Amniotic epithelial cell (primary cell): ENCODE measurements at places on chromosomes 6 and 20.

- DNase-seq = no peak
These were observed 22.4 kb upstream of the CALHM6 start for GRCh38 chr6:116438590-116439448.

- DNase-seq = no peak
These were observed 120.2 kb downstream of the QRSL1 start for GRCh38 chr6:106749609-106750008.

GRCh38 chr6:131811500-131811899 is 3.7 kb downstream of the ENPP1 start:
- DNase-seq = no peak

GRCh38 chr6:122268394-122268793 is 131.1 kb upstream of the HSF2 start:
- DNase-seq = no peak

- no peak for DNase-seq
These were observed 1.3 kb upstream of the PGC start for GRCh38 chr6:41748542-41748941.

- DNase-seq = no peak
These were observed 66.0 kb upstream of the SYNDIG1 start for GRCh38 chr20:24403406-24403805.

DNA sequence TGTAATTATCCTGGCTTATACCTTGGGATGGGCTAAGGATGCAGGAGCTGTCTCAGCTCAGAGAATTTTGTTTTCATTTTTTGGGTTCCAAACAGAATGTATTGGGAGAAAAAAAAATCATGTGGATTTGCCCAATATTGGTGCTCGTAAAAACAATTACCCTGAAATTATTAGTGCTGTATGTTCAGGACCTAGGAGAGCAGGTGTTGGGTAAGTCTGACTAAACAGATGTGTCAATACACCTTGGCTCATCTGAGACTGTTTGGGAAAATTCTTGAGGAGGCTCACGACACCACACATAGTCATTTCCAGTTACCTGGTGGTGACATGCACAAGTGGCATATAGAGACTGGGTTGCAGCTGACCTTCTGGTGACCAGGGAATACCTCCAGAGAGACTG is 802.1 kb upstream of the FLRT3 start:
- no peak for DNase-seq

DNA sequence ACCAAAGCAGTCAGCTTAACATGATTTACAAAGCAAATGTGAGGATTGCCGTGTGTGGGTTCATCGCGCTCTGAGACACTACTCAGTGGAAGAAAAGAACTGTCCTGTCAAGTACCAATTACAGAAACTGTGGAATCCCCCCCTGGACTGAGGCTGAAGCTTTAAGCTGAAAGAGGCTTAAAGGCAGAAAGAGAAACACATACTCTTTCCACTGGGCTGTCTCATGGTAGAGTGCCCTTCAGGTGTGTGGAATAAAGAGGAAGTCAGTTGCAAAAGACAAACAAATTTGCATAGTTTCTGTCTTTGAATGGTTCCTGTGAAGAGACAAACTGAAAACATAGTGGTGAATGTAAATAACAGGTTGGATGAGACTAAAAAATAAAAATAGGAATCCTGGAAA is 560.4 kb upstream of the SYNCRIP start:
- DNase-seq = no peak

DNA sequence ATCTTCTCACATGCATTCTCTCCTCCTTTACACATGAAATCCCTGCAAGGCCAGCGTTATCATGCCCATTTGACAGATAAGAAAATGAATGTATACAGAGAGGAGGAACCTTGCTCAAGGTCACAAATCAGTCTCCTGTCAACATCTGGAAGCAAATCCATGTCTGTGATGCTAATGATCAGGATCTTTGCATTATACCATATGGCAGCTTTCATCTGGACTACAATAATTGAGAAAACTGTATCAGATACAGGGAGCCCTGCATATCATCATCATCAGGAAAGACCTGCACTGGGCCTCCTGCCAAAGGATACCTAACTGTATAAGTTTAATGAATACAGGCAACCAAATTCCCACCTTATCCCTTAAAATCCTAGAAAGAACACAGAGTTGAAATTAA is 213.7 kb downstream of the PTPRT start:
- DNase-seq = no peak

- DNase-seq = no peak
These were observed 8.5 kb downstream of the IGF2R start for GRCh38 chr6:159977255-159977903.

DNA sequence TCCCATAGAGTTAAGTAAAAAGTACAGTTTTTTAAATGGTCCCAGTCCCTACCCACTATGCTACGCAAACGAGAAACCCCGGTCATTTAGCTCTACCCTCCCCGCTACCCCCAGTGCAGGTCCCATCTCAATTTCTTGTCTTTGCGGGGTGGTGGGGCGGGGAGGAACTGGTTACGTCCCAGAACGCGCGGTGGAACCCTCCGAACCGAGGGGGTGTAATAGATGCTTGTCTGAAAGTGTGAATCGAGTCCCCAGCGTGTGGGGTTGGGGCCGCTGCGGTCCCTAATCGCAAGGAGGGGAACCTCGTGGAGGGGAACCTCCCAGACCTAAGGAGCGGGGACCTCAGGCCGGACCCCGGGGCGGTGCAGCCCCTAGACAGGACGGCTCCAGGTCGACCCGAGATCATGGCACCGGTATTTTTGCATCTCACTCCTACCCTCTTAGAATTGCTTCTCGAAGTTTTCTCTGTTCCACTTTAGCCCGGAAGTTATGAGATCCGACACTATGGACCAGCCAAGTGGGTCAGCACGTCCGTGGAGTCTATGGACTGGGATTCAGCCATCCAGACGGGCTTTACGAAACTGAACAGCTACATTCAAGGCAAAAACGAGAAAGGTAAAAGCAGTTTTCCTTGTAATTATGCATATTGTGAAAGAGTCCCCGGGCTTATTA is 779 bp downstream of the HEBP2 start:
- no peak for DNase-seq

DNA sequence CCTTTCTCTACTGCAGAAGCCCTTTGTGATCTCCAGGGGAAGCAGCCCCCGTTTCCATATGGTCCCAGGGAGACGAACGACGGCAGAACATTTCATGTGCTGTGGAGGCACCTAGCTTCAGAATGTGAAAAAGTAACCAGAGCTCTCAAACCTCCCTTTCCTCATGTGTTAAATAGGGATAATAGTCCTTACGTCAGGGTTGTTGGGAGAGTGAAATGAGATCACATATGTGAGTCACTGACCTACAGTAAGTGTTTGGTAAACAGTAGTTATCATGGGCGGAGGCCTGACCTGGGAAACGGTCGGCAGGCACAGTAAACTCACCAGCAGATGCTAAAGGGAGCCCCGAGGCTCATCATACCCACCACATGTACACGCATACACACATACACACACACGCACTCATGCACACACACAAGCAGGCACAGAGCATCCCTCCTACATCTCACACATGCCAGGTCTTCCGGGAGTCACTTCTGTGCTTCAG is 89.7 kb downstream of the LY86 start:
- DNase-seq = peak; percentile 82

DNA sequence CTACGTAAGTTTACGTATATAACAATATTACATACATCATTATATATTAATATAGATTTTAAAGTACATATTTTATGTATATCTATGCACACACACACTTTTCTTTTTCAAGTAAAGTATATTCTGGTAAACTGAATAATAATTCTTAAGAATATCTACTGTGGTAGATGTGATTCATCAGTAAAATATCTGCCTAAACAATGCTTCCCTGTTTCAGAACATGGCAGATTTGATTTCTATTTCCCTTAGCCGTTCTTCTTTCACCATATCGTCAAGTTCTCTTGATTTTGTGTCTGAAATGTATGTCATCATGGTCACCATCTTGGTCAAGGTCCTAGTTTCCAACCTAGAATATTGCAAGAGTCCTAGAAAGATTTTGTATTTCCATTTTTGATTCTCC is 195.6 kb downstream of the HDGFL1 start:
- peak; percentile 62 for DNase-seq
